ENCODE measurements at places on chromosomes 5 and 9.

- peak; percentile 87 for DNase-seq
Observed at GRCh38 chr5:135944967-135945560, 9.7 kb downstream of the LECT2 start.

DNA sequence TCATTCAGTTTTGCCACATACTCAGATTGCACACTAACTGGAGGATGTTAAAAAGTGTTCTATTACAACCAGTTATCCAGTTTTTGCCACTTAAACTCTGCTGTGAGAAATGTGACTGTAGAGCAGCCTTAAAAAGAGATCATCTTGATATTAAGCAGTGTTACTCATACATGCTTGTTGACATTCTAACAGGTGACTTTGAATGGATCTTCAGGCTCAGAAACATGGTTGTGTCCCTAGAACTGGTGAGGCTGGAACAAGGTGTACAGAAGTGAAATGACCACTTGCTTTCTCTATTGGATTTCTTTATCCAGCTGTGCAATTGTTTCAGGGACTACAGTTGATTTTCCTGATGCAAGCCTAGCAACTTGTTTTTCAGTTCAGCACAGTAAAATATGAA lies 166.1 kb upstream of the CCDC152 start:
- DNase-seq = no peak

GRCh38 chr9:105297442-105298075 lies 53.1 kb downstream of the SLC44A1 start:
- peak; percentile 60 for DNase-seq

DNA sequence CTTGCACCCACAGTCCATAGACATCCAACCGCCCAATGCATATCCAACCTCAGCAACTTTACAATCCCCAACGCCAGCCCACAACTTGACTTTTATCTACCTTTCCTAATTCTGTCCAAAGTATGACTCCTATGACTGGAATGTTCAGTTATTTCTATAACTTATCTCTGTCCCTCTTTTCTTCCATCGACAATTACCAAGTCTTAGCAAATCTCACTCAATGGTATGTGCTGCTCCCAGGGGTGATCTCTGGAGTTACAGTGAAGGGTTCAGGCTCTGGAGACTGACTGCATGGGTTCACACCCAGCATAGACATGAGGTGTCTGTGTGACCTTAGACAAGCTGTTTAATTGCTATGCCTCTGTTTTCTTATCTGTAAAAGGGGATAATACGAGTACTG lies 106.9 kb downstream of the SPOCK1 start:
- DNase-seq = no peak

DNA sequence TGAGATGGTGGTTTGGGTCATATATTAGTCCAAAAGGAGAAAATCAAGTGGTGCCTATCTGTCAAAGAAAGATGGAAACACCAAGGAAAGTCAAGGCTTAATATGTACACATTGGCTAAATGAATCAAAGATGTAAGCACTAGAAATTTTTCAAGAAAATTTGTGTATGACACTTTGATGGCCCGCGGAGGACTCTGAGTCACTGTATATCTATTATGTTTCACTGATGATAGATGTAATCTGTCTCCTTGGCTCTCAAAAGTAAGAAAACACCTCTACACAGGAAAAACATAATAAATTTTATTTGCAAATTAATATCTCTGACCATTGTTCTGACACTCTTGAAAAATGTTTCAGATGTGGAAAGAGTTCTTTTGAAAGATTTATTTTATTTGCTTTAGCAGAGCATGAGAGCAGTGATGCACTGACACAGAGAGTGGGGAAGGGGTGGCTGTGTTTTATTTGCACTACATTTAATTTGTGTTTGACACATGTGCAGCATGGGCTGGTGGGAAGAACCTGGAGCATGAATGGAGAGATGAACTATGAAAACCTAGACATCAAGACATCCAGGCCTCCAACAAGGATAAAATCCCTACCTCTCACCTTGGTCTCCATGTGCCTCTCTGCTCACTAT lies 180.8 kb upstream of the GAS1 start:
- DNase-seq = no peak

DNA sequence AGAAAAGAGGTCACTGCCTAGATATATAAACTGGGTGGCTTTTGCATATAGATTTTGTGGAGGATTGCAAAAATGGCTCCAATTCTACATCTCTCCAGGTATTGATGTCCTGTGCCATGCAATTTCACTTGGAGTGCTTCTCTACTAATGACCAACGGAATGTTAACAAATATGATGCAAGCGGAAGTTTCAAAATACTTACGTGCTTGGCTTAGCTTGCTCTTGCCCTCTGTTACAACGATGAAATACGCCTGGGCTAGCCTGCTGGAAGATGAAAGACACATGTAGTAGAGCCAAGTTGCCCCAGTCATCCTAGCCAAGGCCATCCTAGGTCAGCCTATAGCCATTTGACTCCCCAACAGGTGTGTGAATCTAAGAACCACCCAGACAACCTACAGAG lies 3.6 kb upstream of the POC5 start:
- no peak for DNase-seq

GRCh38 chr9:96100385-96101300 lies 201.3 kb downstream of the HSD17B3 start:
- DNase-seq = peak; percentile 77

- DNase-seq = peak; percentile 25
Observed at GRCh38 chr5:59296317-59297264, 596.9 kb downstream of the PDE4D start.

GRCh38 chr5:60883229-60883628 lies 39.2 kb upstream of the ELOVL7 start:
- DNase-seq = peak; percentile 70

- DNase-seq = no peak
Observed at GRCh38 chr5:152181461-152181860, 223.6 kb downstream of the NMUR2 start.

DNA sequence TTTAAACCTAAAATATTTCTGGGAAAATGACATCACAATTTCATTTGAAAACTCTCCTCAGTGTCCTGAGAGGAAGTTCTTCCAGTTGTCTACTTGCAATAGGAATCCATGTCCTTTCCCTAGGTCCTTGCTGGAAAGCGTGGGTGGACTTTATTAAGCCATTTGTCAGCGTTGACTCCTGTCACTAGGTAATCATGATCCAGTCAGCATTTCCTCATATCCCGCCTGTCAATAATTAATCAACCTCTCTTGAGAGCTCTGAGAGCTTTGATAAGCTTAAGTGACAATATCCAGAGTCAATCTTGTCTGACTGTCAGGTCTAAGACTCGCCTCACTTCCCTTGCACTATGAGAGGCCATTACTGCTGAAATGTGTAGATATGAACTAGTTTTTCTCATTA lies 107.2 kb upstream of the SLIT3 start:
- DNase-seq = no peak

DNA sequence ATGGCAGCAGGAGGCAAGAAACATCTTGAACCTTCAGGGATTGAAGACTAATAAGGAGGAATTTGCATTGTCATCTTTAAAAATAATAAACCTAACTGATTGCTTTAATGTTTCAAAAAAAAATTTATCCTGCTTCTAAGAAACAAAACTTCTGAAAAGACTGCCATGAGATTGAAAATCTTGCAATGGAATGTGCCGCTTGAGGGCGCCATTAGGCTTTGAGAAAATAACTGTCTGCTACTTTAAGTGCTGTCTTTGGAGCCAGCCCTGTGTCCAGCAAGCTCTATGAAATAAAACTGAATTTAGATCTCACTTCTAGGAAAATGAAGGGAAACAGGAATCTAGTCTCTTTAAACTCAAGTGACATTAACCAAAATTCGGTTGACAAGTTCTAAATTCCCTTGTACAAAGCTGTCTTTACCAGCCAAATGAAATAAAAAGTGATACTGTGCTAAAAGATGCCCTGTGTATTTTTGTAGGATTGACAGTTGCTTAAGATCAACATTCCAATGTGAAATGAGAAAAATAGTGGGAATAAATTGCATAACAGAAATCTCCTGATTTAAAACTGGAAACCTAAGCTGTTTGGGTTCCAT lies 79.4 kb downstream of the ESM1 start:
- peak; percentile 74 for DNase-seq

Measured in hematopoietic multipotent progenitor cell treated with erythropoietin and hydrocortisone succinate and interleukin-3 and kit ligand, for 4 days (in vitro differentiated cells).